ENCODE measurements at places on chromosomes 7 and 10.

- DNase-seq: no peak
Measured at GRCh38 chr7:111259991-111260390, 169.1 kb downstream of the LRRN3 start.

DNA sequence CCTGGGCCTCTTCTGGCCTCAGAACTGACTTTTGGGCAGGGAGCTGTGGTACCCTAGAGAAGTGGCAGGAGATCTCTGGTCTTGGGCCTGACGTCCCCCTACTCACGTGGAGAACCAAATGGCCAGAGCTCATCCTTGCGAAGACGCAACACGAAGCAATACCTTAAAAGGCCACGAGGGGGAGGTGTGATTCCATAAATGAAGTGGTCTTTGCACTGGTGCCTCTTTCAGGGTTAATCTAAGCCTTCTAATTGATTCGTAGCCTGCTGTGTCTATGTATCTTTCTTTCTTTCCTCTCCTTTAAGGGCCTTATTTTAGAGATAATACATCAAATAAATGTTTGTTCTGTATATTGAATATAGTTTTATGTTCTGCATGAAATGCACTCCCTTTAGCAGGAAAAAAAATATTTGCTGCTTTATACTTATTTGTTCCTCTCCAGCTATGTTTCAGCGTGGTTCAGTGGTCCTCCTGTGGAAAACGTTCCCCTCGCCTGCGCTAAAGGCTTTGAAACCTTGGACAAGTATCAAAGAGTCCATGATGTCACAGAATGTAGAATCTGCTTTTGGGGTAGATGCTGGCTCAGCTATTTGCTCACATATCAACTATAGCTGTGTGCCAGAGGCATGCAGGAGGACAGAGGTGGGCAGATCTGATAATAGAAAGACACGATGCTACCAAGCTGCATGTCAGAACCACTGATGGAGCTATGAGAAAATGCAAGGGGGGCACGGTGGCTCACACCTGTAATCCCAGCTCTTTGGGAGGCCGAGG lies 41.0 kb downstream of the STRA8 start:
- peak; percentile 84 for DNase-seq

GRCh38 chr10:91941426-91941825 lies 17.9 kb downstream of the BTAF1 start:
- DNase-seq: no peak

- DNase-seq: no peak
Measured at GRCh38 chr10:3679950-3680629, 104.9 kb downstream of the KLF6 start.

DNA sequence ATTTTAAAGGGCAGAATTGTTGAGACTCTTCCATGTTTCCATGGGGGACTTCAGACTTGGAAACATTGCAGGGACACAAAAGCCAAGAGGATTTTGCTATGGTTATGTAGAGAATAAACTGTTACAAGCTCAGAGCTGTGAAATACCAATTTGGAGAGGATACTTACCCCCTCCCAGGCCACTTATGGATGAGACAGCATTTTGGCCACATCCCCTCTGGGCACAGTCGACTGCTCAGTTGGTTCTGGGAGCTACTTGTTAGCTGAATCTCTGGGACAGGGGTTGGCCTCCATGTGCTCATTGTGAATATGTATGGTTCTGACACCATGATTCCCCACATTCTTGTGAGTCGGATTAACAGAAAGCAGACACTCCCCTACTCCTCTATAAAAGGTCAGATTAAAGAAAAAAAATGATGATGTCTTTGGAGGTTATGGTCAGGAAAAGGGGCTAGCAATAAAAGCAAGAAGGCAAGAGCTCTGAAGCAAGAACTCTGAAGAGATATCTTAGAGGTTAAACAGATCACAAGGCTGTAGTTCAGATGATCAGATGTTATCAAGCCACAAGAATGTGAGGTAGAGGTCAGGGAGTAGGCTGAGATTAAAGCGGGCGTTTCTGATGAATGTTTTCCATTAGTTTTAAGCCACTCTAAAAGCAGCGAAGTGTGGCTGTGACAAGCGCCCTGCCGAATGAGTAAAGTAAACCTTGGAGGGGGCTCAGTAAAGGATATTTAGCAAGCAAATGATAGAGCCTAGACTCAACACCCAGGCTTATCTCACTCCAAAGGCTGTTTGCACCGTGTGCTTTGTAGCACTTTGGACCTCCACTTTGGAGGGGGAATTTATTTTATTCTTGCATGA lies 17.2 kb downstream of the STAMBPL1 start:
- DNase-seq: no peak

- peak; percentile 40 for DNase-seq
Measured at GRCh38 chr7:142671506-142671905, 77.8 kb upstream of the PRSS1 start.

GRCh38 chr7:15972862-15973275 lies 286.4 kb upstream of the MEOX2 start:
- DNase-seq: peak; percentile 38

- DNase-seq: no peak
Measured at GRCh38 chr7:12431886-12432556, 28.4 kb upstream of the VWDE start.

- no peak for DNase-seq
Measured at GRCh38 chr7:42250411-42250810, 13.4 kb upstream of the GLI3 start.

DNA sequence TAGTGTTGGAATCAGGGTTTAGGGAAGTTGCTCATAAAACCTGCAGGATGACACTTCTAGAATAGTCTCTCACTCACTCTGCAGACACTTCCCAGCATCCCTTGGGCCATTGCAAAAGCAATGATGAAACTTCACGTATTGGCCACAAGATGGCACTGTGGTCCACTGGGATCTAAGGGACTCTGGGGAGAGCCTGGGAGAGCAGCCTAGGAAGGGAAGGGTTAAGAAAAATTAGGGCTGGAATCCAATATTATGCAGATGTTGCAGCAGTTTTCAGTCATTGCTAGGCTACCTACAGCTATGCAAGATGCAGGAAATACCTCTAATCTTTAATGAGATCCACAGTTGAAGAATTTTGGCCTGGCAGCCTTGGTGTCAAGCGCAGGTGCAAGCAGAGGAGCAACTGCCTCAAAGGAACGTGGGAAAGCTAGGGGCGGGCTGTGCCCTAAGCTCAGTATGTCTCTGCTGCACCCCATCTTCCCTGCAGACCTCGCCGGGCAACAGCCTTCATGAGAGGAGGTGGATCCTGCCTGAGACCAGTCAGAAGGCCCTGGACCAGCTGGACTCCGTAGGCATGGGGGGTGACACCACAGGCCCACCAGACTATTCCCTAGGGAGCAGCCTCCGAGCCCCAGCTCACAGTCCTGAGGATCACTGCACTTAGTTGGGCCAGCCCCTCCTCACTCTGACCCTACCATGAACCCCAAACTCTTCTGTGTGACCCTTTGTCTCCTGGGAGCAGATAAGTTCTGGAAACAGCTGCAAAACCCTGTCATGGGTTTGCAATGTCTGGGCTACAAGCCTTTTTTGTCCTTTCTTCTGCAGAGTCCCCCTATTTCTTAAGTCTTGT lies 127.9 kb upstream of the PRSS58 start:
- peak; percentile 85 for DNase-seq

Measured in KBM-7 (cell line).